Activated CD8-positive, alpha-beta T cell treated with anti-CD3 and anti-CD28 coated beads, Interleukin-2, amount 10 ng/mL, durations not matched to agents 7 days and 5 days (primary cell): ENCODE measurements at places on chromosomes 12 and 14.

DNA sequence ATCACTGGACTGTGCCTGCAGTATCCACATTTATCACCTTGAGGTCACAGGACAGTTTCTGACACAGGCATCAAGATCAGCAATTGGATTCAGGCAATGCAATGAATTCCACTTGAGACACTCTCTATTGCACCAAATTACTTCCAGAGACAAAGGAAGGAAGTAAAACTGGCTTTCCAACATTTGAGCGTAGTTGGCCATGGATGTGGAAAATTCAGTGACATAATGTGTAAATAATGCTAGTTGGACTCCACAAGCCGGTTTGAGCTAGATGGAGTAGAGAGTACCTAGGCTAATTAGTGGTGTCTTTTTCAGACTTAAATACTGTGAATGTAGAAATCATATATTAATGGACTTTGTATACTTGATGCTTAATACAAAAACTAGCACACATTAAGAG is 168.3 kb upstream of the SYT1 start:
- no peak for DNase-seq

DNA sequence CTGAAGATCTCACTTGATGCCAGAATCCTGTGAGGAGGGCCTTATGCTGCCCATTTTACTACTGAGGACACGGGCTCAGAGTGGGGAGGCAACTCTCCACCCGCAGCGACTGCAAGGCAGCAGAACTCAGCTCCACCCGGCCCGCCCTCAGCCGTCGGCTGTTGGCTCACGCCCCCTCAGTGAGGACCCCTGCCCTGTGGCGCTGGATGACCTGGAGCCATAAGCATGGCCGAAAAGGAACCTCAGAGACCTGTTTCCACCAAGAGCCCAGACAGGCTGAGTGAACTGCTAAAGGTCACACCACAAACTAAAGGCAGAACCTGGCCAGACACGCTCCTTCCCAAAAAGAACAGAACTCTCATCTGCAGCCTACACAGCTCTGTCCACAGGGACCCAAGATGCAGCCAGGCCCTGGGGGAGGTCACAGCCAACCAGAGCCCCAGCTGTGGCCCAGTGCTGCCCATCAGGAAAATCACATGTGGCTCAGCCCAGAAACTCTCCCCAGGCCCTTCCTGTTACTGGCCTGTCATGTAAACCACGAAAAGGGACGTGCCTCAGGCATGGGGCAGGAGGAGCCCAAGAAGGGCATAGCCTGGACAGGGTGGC is 32.8 kb downstream of the CCNK start:
- no peak for DNase-seq

- no peak for DNase-seq
Observed at GRCh38 chr14:32633930-32634329, 304.7 kb upstream of the NPAS3 start.

GRCh38 chr14:100132161-100132902 is 27.1 kb downstream of the DEGS2 start:
- DNase-seq = no peak

DNA sequence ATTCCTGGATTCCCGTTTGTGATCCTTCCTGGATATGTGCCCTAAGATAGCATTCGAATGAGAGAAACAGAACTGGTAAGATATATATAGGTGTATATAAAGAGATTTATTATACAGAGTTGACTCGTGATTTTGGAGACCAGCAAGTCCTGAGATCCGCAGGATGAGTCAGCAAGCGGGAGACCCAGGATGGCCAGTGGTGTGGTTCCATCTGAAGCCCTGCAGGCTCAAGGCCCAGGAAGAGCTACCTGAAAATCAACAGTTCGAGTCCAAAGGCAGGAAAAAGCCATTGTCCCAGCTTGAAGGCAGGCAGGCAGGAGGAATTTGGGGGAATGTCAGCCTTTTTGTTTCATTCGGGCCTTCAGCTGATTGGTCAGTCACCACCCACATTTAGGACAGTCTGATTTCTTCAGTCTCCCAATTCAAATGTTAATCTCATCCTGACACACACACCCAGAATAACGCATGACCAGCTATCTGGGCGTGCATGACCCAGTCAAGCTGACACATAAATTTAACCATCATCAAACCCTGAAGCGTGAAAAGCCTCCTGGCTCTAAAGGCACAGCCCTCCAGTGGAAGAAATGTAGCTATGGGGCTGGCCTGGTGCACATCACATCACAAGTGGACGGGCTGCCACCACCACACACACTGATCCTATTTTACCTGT is 44.3 kb downstream of the TUNAR start:
- no peak for DNase-seq

DNA sequence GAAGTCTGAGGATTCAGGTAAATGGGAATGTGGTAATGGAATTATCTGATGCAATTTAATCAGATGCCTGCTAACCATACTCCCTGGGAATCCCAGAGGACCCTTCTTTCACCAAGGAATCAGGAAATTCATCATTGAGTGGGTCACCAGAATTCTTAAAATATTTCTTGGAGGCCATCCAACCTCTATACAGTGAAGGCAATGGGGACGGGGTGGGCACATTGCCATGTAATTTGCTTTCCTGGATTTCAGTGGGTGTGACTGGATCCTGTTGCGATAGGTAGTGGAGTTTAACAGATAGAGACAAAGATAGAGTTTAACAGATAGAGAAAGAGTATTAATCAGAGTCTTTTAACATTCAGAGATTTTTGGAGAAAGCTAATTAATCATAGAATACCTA is 394.4 kb downstream of the DAD1 start:
- no peak for DNase-seq

GRCh38 chr14:52268279-52269061 is 972 bp downstream of the PTGDR start:
- peak; percentile 39 for DNase-seq
